GM10248 (cell line): ENCODE measurements at places on chromosomes 7 and 10.
A peak's percentile ranks its signal among the peaks of the same experiment; 100 is the strongest.

DNA sequence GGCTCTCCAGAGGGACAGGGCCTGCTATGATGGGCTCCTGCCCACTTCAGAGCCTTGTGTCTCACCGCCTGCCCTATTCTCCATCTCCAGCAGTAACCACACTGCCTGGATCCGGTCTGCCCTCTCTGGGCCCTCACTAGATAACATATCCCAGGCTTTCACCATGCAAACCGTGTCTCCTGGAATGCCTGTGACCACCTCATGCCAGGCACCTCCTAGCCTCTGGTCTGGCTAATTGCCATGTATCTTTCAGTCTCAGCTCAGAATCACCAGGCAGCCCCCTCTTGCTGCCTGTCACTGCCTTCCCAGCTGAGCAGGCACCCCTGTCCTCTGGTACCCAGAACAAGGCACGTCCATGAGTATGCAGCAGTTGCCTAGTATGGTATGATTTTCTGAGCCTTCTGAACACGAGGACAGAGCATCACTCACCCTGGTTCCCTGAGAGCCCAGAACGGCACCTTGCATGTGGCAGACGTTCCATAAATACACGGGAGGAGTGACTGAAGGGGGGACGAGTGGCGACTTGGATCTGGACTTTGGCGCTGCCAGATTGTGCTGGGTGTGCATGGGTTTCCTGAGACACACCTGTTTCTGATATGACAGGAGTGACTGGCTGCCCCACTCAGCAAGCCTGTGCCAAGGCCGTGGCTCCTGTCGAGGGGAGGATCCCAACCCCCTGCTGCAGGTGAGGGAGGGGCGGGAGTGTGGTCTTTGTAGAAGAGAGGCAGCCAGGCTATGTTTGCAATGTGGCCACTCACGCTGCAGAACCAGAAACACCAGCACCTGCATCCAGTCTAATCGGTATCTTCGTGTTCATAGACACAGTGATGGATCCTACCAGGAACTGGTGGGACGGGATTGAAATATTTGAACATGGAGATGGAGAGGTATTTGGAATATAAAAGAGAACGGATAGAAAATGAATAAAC is 95.2 kb downstream of the VOPP1 start:
- DNase-seq = no peak

GRCh38 chr10:79298403-79299244 is 48.6 kb upstream of the PPIF start:
- DNase-seq = no peak

- DNase-seq = peak; percentile 15
Observed at GRCh38 chr10:8365935-8366911, 311.7 kb downstream of the GATA3 start.

GRCh38 chr7:131279044-131279443 is 48.6 kb upstream of the MKLN1 start:
- no peak for DNase-seq

DNA sequence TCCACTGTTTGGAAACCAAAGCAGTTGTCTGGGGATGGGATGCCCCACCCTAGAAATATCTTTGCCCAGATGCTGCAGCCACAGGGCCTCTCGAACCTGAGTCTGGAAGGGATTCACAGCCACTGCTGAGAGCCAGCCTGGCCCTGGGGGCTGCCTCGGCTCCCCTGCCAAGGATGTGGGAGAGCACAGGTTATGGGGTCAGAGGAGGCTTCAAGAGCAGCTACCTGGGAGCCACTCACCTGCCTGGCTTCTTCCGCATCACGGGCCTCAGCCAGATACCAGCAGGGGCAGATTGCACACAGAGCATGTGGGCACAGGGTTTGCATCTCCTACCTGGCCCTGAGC is 5.4 kb upstream of the PWWP2B start:
- no peak for DNase-seq

DNA sequence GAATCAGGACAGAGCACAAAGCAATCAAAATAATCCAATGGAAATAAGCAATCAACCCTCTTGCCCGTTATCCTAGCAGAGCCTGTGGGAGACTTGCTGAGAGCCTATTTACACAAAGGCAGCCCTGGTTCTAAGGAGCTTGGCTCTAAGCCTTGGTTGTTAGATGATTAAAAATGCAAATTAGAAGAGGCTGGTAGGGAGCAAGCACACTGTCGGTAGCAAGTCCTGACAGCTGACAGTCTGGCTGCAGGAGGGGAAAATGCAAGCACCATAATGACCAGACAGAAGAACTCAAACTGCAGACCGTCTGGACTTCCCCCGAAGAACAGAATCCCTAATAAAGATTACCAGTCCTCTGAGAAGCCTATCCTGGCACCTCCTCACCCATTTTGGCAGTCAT is 131.8 kb upstream of the CTTNBP2 start:
- DNase-seq = no peak

DNA sequence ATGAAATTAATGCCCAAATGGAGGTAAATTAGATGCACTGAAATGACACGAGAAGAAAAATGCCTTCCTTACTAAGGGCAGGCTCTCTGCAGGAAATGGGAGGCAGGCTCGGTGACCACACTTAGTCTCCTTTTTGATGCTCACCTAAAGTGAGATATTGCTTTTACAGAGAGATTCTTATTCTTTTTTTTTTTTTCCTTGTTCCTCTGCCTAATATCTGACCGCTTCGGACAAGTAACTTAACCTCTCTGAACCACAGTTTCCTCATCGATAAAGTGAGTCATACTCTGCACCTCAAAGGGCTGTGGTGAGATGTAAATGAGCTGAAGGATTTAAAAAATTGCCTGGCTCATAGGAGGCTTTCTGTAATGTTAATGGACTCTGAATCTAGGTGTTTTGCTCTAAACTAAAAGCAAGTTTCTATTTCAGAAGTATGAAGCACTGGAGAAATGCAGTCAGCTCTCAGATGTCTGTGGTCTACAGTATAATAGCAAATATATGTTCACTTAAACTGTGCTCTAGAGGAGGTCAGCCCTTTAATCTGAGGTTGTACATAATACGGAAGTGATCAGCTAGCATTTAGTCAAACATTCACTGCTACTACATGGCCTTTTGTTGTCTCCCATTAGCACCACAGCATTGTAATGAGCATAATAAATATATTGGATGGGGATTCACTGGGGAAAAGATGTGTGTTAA is 23.2 kb downstream of the NKX2-3 start:
- no peak for DNase-seq

GRCh38 chr7:65269150-65269856 is 104.4 kb upstream of the ZNF92 start:
- peak; percentile 73 for DNase-seq

GRCh38 chr7:64183126-64183742 is 23.8 kb upstream of the ZNF735 start:
- no peak for DNase-seq

GRCh38 chr10:124875596-124875995 is 66.3 kb upstream of the ZRANB1 start:
- DNase-seq = no peak

DNA sequence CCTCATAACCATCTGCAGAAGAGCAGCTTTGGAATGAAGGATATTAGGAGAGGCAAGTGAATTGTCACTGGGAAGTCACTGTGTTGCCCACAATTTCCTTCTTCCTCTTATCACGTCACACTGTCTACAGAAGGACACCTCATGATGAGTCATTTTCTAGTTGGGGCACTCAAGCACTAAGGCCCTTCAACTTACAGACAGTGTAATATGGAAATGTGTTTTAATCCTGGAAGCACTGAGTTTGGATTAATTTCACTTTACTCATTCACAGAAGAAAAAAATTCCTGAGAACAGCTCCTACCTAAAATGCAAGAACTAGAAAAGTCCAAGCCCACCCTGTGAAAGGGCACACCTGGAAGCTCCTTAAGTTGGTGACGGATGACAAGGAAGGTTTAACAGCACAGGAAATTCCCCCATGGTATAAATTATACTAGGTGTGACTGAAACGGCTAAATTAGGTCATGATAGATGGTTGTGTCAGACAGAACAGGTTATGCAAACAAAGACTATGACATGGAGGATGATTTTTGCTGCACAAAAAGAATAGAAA is 56.6 kb downstream of the PARD3 start:
- DNase-seq = peak; percentile 37

DNA sequence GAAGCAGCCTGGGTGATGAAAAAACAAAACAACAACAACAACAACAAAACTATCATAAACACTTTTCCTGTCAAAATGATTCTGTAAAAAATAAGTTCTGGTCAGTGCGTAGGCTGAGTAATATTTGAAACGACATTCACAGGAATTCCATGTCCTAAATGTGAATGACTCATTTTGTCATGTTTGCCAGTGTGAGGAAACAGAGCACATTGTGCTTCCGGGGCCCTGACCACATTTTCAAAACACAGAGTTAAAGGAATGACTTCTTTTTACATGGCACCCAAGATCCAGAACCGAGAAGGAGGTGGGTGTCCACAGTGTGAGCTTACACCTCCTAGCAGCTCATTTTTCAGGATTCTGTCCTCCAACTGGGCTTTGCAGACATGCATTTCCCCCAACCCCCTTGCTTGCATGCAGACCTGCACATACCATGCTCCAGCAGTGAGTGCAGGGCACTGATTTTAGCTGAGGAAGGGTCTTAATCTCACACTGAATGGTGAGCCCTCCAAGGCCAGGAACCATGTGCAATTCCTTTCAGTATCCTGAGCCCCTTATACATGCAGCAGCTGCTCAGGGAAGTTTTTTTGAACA is 3.0 kb downstream of the CLRN3 start:
- DNase-seq = no peak

DNA sequence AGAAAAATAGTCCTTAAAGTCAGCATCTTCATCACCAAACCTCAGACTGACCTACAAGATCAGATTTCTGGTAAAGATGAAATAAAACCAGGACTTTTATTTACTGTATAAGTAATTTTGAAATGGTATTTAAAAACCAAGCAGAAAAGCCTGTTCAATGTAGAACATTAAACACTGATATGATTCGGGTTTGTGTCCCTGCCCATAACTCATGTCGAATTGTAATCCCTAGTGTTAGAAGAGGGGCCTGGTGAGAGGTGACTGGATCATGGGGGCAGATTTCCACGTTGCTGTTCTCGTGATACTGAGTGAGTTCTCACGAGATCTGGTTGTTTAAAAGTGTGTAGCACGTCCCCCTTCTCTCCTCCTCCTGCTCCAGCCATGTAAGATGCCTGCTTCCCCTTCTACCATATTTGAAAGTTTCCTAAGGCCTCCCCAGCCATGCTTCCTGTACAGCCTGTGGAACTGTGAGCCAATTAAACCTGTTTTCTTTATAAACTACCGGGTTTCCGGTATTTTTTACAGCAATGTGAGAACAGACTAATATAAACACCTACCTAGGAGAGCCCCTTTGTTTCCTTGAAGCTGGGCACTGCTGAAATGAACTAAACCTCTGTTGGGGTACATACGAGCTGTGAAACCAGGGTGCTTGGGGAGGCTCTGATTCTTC is 120.1 kb downstream of the KMT2E start:
- DNase-seq = no peak

DNA sequence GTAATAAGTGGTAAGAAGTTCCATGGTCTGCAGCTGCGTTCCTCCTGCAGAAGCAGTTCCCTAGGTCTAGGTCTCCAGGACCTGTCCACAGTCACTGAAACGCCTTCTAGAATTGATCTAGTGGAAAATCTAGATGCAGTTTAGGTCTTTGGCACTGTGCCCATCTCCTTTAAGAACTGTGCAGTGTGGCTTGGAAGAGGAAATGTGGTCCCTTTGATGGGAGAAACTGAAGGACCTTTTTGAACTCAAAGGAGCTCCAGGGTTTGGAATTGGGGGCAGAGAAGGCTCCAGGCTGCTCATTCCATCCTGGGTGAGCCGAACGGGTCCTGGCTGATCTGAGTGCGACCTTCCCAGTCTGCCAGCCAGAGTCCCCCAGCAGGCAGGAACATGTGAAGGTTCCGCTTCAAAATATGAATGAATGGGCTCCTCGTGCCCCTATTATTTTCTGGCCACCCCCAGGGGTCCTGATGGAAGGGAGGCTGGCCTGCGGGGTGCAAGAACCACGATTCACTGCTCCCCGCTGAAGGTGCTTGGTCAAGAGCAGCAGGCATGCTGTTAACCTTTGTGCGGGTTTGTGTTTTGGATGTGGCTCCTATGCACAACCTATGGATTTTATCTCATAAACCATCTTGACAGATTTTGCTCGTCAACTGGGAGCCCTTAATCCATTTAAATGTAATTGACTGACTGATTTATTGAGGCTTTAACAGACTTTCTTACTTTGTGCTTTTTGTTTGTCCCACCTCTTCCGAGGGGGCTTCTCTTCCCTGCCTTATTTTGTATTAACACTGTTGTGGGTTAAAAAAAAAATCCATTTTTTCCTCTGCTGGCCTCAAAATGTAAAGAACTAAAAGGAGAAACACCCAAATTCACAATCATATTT is 36.7 kb downstream of the ZNF467 start:
- DNase-seq = no peak

DNA sequence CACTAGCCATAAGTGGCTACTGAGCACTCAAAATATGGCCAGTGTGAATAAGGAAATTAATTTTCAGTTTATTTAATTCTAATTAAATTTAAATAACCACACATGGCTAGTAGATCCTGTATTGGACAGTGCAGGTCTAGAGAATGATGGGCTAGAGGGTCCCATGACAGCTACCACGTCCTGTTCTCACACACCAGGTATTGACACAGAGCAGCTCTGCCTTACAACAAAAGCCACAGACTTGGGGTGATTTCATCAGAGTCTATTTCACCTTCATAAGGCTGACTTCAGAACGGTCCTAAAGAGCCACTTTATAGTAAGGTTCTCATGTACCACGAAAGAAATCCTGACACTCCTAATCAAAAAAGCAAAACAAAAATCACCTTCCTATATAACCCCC is 111.3 kb downstream of the UBE2H start:
- no peak for DNase-seq

DNA sequence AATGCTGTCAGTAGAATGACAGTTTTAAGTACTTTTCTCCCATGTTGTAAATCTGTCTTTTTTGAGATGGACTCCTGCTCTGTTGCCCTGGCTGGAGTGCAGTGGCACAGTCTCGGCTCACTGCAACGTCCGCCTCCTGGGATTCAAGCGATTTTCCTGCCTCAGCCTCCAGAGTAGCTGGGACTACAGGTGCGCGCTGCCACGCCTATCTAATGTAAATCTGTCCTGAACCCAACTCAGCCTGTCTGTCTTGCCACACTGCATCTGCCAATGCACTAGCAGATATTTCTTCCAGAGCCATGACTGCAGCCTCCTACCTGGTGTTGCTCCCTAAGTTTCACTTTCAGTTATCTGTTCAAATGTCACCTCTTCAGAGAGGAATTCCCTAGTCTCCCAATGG is 264.1 kb downstream of the PHF14 start:
- DNase-seq = no peak

DNA sequence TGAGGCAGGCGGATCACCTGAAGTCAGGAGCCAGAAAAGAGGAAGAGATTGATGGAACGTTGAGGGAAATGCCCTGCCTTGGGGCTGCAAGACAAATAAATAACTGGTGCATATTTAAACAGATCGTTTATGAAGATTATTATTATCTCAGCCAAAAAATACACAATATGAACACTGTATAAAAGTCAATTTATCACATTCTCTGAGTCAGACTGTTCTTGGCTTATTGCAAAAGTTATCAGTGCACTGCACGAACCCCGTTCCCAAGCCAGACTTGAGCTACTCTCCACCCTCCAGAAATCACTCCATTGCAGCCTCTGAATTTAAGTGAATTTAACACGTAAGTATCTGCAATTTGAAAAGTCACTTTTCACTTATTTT is 1.6 kb downstream of the DNMBP start:
- DNase-seq = no peak

- no peak for DNase-seq
Observed at GRCh38 chr7:12801107-12801506, 113.7 kb downstream of the ARL4A start.

GRCh38 chr7:114720725-114721124 is 201.2 kb upstream of the MDFIC start:
- DNase-seq = no peak

GRCh38 chr7:115359119-115359518 is 437.2 kb downstream of the MDFIC start:
- DNase-seq = no peak
